ENCODE measurements at places on chromosomes 2 and 18.

GRCh38 chr2:73250872-73251846, 17.1 kb downstream of the CCT7 start:
- DNase-seq = no peak

GRCh38 chr2:218859988-218860831, 605 bp downstream of the WNT6 start:
- no peak for DNase-seq

GRCh38 chr18:50696436-50696835, 123.4 kb downstream of the MRO start:
- DNase-seq = no peak

DNA sequence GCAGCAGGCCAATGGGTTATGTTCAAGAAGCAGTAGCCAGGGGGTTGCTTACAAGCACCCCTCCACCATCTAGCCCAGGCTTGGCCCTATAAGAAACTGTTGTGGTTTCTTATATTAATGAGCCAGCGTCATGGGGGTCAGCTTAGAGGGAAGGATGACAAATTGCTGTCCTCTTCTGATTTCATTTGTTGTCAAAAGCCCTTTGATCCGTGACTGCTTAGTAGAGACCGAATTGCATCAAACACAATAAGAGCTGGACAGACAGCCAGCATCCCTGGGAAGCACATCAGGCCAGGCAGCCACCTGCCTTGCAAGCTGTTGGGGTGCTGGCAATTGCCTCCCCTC, 206.6 kb upstream of the SETBP1 start:
- DNase-seq = no peak

GRCh38 chr2:238875471-238876231, 27.8 kb downstream of the TWIST2 start:
- no peak for DNase-seq
